ENCODE measurements at places on chromosomes 16 and 17.

DNA sequence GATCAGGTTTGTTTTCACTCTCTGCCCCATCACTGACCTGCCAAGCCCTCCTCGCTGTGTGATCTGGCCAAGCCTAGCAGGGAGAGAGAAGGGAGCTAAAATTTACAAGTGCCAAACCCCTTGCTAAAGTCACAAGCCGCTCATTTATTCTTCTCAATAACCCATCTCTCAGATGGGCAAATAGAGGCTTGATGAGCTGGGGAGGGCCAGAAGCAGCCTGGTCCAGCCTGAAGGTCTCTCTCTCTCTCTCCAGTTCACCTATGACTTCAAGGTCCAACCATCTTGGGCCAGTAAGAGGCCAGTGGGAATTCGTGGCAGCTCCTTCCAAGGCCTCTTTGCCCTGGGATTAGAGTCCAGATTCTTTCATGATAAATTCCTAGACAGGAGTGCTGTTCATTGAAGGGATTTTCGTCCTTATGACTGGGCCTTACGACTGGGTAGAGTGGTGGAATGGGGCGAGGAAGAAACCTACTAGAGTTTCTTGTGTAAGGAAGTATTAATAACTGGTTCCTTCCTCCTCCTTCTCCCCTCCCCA lies 3.4 kb downstream of the CA7 start:
- no peak for DNase-seq

- DNase-seq: no peak
Observed at GRCh38 chr17:48757524-48757961, 29.0 kb upstream of the HOXB13 start.

GRCh38 chr16:56915336-56916119 lies 16.4 kb upstream of the HERPUD1 start:
- DNase-seq: no peak

DNA sequence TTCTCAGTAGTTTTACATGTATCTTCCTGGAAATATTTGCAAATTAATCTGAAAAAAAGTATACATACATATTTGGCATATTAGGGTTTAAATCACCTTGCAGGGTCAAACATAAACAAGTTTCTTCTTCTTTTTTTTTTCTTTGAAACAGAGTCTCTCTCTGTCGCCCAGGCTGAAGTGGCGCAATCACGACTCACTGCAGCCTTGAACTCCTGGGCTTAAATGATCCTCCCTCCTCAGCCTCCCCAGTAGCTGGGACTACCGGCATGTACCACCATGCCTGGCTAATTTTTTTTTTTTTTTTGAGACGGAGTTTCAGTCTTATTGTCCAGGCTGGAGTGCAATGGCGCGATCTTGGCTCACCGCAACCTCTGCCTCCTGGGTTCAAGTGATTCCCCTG lies 12.6 kb upstream of the FUS start:
- DNase-seq: no peak

All from NCI-H748 treated with DMSO at 0.1 percent for 48 hours (cell line).